ENCODE measurements at places on chromosomes 3 and 15.

GRCh38 chr15:42071717-42072116 lies 22.6 kb downstream of the PLA2G4D start:
- no peak for DNase-seq

GRCh38 chr3:189320511-189320910 lies 148.7 kb downstream of the TPRG1 start:
- no peak for DNase-seq

DNA sequence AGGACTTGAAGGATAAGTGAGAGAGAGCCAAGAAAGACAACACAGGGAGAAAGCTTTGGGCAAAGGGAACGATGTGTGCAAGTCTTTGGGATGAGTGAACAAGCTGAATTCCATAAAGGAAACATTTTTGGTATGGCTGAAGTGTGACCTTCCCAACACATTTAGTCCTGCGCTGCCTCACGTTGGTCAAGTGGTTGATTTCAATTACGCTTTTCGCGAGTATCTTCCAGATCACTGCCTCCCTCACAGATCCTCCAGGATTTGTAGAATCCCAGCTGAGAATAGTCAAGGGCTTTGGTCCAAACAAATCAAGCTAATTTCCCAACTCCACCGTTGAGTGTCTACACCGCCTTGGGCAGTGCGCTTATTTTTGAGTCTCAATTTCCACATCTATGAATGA lies 338.4 kb upstream of the ADAMTS9 start:
- no peak for DNase-seq

GRCh38 chr3:194328053-194328657 lies 23.0 kb downstream of the CPN2 start:
- DNase-seq: no peak

DNA sequence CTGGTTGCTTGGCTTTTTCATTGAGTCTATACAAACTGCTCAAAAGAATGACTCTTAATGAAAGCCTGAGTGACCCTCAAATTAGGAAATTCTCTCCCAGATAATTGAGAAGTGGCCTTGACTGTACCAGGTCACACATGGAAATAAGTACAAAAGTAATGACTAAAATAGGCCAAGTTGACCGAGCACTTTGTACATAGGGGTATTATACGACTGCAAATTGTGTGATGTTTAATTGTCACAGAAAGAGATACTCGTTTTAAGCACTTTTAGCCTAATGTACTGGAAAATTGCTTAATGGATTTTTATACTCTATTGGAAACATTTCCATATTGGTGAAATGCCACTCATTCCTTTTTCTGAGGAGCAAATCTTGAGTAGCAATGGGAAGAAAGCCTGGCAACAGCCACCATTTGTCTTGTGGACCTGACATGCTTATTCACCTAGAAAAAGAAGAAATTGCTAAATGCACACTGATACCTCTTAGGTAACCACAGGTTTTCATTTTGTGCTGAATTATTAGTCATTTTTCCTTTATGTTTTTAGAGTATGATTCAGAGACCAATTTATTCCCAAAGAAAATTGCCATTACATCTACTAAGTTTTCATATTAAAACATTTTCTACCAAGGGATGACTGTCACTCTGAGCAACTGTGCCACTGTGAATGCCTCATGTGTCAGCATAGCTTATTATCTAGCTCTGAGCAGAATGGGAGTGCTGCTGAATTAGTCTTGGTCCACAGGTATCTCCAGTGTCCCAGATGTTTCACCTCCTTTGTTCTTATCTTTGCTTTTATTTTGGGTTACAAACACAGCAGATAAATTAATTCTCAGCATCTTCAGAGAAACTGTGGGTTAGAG lies 8.9 kb upstream of the PXK start:
- no peak for DNase-seq

All from stimulated activated CD4-positive, alpha-beta T cell treated with anti-CD3 and anti-CD28 coated beads, Interleukin-12 subunit alpha, Interleukin-12 subunit beta, amount 100 ng/mL, for 24 hours (primary cell).